ENCODE measurements at places on chromosomes 6 and 20.

GRCh38 chr6:41039060-41039998 lies at the start of gene UNC5CL:
UNC5CL (minus strand) TSS chr6:41039221; CDS start chr6:41035074, 4,147 bp downstream.
- DNase-seq, result no peak

GRCh38 chr6:56220078-56220477 lies 27.3 kb downstream of the COL21A1 start:
- no peak for DNase-seq

- DNase-seq, result no peak
These were observed 64.6 kb downstream of the RWDD2A start for GRCh38 chr6:83257791-83258190.

DNA sequence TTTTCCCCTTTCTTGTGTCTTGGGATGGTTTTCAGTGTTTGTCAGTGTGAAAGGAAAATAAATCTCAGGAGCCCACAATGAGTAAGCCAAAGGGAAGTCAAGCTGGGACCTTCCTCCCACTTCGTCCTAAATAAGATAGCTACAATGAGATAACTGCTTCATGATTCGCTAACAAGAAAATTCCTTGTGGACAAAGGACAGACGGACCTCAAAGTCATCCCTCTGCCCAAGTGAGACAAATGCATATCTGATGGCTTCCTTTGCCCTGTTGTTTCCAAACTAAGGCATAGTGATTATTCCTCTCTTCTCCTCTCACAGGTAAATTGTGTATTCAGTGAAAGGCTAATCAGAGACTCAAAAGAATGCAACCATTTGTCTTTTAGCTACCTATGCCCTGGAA lies 26.1 kb upstream of the ADTRP start:
- no peak for DNase-seq

DNA sequence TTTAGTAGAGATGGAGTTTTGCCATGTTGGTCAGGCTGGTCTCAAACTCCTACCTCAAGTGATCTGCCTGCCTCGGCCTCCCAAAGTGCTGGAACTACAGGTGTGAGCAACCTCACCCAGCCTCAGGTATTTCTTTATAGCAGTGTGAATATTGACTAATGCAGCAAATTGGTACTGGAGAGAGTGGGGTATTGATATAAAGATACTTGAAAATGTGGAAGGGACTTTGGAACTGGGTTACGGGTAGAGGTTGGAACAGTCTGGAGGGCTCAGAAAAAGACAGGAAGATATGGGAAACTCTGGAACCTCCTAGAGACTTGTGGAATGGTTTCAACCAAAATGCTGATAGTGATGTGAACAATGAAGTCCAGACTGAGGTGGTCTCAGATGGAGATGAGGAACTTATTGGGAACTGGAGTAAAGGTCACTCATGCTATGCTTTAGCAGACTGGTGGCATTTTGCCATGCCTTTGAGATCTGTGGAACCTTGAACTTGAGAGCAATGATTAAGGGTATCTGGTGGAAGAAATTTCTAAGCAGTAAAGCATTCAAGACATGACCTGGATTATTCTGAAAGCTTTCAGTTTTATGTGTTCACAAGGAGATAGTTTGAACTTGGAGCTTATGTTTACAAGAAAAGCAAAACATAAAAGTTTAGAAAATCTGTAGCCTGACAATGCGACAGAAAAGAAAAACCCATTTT lies 127.2 kb downstream of the DTNBP1 start:
- no peak for DNase-seq

- DNase-seq, result no peak
These were observed 154.9 kb upstream of the FERMT1 start for GRCh38 chr20:6277661-6278240.

DNA sequence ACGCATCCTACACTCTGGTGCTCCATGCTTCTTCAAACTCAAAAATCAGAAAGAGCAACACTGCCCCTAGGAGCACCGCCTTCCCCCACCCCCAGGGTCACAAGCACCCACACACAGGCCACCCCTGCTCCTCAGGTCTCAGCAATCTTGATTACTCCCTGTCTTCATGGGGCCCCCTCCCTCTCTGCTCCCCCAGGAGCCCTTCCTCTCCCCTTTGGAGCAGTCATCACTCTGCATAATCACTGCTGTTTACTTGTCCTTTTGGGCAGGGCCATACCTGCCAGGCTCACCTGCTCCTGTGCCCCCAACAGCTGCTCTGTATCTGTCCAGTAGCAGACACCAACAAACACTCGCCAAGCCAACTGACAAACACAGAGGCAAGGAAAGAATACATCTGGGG lies 7.6 kb upstream of the SYNDIG1 start:
- no peak for DNase-seq

GRCh38 chr6:117501722-117502121 lies 19.2 kb downstream of the DCBLD1 start:
- no peak for DNase-seq

GRCh38 chr6:65787787-65788186 lies 80.8 kb upstream of the EYS start:
- no peak for DNase-seq

DNA sequence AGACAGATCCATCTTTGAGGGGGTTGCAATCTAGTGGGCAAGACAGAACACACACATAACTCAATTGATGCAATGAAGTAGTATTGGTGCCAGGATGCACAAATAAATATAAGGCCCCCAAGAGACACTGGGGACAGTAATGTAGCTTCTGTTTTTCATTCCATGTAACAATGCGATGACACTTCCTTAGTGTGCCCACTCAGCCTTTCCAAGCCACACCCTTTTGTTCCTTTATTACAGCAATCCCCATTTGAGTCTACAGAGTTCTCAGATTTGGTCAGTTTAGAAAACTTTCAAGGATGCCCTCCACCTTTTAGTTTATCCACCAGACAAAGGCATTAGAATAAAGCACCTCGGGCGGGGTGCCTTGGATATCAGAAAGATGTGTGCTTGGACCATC lies 15.5 kb downstream of the TGM3 start:
- DNase-seq, result no peak

DNA sequence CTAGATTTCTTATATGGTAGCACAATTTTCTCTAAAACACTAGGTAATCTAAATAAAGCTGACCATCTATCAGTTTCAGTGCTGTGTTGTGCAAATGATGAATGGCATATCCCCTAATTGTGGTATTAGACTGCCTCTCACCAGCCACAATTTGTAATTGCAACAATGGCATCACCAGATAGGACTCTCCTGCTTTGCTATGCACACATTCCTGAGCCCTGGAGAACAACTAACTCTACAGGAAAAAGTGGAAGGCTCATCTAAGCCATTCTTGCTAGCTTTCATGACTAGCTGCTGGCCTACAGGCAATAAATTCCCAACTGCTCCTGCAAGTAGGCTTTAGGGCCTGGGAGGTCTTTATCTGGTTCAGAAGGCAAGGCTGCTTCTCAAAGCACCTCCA lies 974.1 kb downstream of the EYS start:
- no peak for DNase-seq

DNA sequence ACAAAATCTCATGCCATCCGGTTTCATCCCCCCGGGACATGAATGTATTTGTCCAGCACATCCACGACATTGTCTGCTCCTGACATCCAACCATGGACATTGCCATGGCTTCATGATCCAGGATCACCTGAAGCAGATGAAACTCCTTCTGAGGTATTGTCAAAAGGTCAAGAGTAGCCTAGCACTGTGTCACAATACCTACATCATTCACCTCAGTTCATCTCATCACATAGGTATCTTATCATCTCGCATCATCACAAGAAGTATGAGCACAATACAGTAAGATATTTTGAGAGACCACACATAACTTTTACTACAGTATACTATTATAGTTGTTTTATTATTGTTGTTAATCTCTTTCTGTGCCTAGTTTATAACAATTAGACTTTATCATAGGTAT lies 33.5 kb downstream of the ZNF184 start:
- DNase-seq, result no peak

GRCh38 chr20:33680686-33681085 lies 5.5 kb downstream of the E2F1 start:
- no peak for DNase-seq

GRCh38 chr20:61413752-61414151 lies 161.7 kb downstream of the CDH4 start:
- DNase-seq, result no peak

DNA sequence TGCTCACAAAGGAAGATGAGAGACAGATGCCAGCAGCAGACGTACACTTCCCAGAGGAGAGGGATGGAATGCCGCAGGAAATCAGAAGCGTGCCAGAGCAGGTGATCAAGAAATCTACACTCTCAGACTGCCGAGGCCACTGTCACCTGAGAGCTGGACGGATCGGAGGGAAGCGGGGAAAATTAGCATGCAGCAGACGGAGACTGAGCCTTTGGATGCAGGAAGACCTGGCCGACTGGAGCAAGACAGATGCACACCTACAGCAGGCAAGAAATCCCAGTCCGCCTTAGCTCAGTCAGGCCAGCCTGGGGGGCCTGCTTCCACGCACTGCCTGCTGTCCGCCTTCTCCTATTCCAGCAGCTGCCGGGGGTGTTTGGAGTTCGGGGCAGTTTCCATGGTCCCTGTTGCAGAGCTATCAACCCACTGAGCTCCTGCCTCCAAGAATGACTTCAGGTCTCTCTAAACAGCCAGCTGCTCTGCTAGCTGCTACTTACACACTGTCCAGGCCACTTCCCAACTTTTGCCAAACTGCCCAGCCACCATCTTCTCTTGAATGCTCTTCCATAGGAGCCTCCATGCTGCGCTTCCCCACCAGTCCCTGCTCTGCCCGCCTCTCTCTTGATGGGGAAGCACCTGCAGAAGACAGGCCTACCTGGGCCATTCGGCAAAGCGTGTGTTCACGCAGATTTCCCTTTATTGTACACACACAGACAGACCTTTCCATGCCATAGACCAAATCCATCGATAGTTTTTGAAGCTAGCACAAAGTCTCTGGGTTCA lies 368.5 kb downstream of the ZFAND3 start:
- no peak for DNase-seq

GRCh38 chr6:163127587-163127986 lies 286.9 kb upstream of the QKI start:
- no peak for DNase-seq

- DNase-seq, result no peak
These were observed 23.6 kb upstream of the HLA-E start for GRCh38 chr6:30465595-30466306.

- DNase-seq, result no peak
These were observed 15.7 kb upstream of the EZR start for GRCh38 chr6:158834675-158835385.

- DNase-seq, result no peak
These were observed 92.9 kb upstream of the SHLD1 start for GRCh38 chr20:5657190-5657875.

- no peak for DNase-seq
These were observed 35.4 kb downstream of the SLC16A10 start for GRCh38 chr6:111122458-111123286.

GRCh38 chr20:4904127-4904860 lies 97.0 kb downstream of the SLC23A2 start:
- DNase-seq, result no peak

DNA sequence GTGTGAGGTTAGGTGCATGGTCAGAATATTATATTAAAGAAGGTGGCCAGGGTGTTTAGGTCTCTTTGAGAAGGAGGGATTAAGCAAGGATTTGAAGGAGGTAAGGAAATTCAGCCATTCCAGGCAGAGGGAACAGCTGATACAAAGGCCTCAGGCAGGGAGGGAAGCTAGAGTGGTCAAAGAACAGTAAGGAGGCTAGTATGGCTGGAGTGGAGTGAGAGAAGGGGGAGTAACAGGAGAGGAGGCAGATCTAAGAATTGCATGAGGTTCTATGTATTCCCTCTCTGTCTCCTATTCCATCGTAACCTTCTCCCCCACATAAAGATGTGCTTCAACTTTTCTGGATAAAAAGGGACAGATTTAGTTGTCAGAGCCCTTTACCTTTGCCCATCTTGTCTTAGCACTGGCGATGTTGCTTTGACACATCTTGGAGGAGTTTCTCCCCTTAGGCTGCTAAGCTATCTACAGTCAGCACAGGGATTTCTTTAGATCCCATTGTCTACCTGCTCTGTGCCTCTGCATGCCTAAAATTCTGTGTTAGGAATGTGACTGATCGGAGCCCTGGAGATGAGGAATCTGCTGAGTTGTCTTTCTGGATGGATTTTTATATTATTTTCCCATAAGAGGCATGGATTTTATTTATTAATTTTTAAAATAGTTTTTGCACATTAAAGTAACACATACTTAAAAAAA lies 59.9 kb downstream of the KLHL31 start:
- no peak for DNase-seq

GRCh38 chr6:158283304-158283980 lies 28.8 kb upstream of the TULP4 start:
- no peak for DNase-seq

GRCh38 chr20:23926944-23927872 lies 47.7 kb upstream of the CST5 start:
- no peak for DNase-seq

All from esophagus squamous epithelium (tissue), 5 donors.